SJCRH30 (cell line): ENCODE measurements at places on chromosomes 12 and 14. TPM values are rescaled to one million over a fixed set of nuclear protein-coding genes. Genes with fewer than 3 reads are reported as not detected.

ABHD12B gene
- total RNA-seq = not detected in 2 replicates

- DNase-seq = no peak
Measured at GRCh38 chr14:95871531-95871930, 5.1 kb upstream of the TUNAR start.

DNA sequence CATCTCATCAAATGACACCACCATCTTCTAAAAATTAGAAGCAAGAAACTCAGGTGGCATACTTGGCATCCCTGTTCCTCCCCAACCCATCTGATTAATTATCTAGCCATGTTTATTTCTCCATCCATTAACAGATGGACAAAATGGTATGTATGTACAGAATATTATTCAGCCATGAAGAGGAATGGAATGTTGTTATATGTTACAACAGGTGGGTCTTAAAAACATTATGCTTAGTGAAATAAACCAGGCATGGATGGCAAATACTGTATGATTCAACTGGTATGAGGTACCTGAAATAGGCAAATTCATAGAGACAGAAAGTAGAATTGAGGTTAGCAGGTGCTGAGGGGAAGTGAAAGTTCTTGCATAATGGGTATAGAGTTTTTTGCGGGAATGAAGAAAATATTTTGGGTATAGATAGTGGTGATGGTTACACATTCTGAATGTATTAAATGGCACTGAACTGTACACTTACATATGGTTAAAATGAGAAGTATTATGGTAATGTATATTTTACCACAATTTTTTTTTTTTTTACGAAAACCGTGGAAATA lies 17.5 kb downstream of the YY1 start:
- no peak for DNase-seq

DNA sequence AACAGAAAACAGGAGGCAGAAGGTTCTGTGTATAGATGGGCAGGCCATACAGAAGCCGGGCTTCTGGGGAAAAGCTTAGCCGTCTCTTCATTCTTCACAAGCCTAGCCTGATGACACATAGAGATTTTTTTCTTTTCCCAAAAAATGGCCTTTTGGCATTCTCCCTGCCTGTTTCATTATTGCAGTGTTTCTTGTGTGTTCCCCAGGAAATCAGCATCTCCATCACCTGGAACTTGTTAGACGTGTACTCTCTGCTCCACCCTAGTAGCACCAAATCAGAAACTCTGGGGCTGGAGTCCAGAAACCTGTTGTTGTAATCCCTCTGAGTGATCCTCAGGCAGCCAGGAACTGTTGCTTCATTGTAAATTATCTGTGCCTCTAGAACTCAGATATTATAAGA lies 388.1 kb downstream of the CCDC91 start:
- DNase-seq = no peak

- no peak for DNase-seq
Measured at GRCh38 chr12:76962099-76962498, 83.3 kb upstream of the CSRP2 start.

KCNA5 gene
- not detected in 2 replicates for total RNA-seq

PRPF40B gene
- total RNA-seq = 4.4 and 4.9 TPM in 2 replicates
